Endothelial cell (in vitro differentiated cells): ENCODE measurements at places on chromosomes 4 and X. TPM values are rescaled to one million over a fixed set of nuclear protein-coding genes. Genes with fewer than 3 reads are reported as not detected.

- DNase-seq = peak; percentile 38
Observed at GRCh38 chrX:131827935-131828334, 195.2 kb upstream of the STK26 start.

- peak; percentile 45 for DNase-seq
Observed at GRCh38 chrX:40543661-40544328, 37.0 kb upstream of the ATP6AP2 start.

DNA sequence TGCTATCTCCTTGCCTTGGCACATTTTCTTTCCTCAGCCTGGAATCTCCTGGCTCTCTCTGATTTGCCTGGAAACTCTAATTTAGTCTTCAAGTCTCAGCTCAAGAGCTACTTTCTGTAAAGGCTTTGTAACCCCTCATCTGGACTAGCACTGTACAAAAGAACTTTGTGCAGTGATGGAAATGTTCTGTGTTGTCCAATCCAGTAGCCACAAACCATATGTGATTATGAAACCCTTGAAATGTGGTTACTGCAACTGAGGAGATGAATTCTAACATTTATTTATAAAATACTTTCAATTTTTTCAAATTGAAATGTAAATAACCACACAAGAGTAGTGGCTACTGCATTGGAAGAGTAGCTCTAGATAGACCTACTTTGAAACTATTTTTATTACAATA, 66.6 kb upstream of the HS3ST1 start:
- no peak for DNase-seq

DNA sequence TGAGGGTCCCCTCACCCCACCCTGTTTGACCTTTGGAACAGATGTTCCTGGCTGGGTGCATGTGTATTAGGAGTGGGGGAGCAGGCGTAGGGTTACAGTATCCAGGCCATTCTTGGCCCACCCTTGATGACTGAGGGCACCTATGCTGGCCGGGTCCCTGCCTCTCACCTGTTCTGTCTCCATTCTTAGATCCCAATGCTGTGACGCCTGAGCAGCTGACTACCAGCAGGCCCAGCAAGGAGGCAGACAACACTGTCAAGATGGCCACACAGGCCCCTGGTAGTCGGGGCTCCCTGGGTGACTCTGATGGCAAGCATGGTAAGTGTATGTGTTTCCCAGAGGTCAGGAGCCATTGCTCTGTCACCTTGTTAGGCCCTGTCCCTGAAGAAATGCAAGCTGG, 10.9 kb downstream of the EFNB1 start:
- no peak for DNase-seq

GRCh38 chr4:155906554-155907247, 3.2 kb downstream of the TDO2 start:
- DNase-seq = no peak

DNA sequence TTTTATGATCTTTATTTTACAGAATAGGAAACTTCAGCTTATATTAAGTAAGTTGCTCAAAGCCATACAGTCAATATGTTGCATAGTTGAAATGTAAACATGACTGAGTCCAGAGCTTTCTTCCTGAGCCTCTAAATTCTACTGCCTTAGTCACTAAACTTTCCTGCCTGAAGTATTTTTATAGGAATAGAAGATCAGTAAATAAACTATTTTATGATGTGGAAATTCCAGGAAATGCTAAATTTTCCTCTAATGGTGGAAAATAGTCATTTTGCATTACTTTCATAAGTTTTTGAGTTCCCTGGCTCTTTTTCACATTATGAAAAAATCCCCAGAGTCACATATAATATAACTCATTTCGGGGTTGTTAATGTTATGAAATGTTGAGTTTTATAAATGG, 182.8 kb downstream of the BANK1 start:
- no peak for DNase-seq

POU3F4 gene
- total RNA-seq = not detected

FABP2 gene
- total RNA-seq = not detected

DNA sequence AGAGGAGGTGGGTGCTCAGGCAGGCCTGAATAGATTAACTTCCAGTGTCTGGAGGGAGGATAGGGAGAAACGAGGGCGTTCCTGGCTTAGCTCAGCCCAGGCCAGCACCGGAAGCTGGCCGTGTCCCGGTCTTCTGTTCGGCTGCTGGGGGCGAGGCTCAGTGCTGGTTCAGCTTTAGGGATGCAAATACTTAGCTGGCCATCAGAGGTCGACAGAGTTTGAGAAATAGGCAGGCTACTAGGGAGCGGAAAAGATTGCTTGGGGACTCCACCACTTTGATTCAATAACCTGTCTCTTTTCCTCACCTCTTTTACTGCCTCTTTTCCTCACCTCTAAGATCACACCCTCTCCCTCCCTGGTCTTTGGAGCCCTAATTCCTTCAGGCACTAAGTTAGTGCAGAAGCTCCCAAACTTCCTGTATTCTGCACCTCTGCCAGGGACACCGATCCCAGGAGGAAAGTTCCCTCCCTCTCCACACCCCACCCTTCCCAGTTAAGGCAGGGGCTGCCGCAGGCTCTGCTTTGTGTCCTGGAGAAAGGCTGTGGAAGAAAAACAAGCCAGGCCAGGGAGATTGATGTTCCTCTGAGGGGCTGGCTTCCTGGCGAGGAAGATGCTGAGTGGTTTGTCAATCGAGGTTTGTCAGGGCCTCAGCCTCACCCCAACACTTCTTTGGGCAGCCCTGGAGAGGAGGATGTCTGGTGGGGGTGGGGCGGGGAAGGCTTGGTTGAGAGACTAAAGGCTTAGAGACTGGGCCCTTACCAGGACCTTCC, 6.0 kb upstream of the EFNB1 start:
- peak; percentile 46 for DNase-seq

DNA sequence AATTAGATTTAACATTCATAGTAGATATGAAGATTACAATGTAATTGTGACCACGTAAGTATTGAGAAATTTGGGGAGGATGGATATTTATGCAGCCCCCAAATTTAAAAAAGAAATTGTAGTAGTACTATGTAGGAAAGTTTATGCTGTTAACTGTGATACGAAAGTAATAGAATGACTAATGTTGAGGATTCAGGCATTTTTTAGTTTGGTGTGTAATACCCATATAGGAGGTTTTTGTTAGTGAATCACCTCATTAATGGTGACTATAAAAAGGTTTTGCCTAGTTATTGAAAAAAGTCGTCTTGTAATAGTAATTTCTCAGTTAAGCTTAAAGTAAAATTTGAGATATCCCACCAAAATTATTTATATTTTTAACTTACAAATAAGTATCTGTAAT, 67.2 kb downstream of the SMARCAD1 start:
- DNase-seq = no peak

DNA sequence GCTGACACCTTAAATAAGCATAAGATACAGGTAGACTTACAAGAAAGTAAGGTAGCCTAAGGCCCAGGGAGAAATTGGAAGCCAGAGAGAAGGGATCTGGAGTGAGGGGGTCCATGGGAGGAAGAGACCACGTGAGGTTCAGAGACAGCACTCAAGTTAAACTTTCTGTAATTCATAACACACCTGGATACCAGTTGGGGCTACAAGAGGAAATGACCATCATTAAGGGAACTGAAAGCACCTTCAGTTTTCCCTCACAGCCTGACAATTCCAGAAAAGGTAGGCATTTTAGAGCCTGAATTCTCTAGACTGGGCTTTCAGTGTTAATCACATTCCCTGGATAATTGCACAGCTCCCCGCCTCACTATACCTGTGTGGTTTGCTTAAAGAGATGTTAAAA, 355.5 kb downstream of the FBXW7 start:
- no peak for DNase-seq

GRCh38 chr4:22031423-22031822, 82.9 kb upstream of the KCNIP4 start:
- no peak for DNase-seq

DNA sequence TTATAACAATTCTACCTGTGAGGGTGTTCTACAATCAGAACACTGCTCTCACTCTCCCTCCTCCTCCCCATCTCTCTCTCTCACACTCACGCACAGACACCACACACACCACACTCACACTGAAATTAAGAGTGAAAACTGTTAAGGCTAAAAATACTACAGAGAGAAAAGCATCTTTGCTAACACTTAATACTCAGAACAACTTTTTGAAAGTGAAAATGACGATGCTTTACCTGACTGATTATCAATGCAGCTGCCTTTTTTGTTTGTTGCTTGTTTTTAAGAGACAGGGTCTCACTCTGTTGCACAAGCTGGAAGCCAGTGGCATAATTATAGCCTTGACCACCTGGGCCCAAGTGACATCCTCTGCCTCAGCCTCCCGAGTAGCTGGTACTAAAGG, 222.4 kb downstream of the APBB2 start:
- DNase-seq = no peak

CDS1 gene
- total RNA-seq = 2.0 TPM

- DNase-seq = no peak
Observed at GRCh38 chr4:70749313-70749712, 27.5 kb downstream of the RUFY3 start.

DNA sequence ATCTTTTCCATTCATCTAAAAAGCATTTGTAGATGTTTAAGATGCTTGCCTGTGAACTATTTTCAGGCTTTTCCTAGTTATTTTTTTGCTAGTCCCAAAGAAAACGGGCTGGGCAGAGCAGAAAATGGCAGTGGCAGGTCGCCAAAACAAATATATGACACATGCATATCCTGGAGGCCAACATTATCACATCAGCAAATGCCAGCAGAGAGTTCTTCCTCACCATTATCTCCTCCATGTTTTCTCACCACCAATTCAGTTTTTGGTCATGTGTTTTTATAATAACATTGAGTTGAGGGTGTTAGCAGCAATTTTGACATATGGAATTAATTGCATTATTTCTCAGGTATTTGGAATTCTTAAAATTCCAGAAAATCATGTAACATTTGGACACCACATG, 97.9 kb upstream of the EOLA2 start:
- no peak for DNase-seq

GRCh38 chr4:61580721-61581377, 380.7 kb downstream of the ADGRL3 start:
- DNase-seq = no peak

- no peak for DNase-seq
Observed at GRCh38 chr4:134627366-134627765, 425.8 kb upstream of the PABPC4L start.

DNA sequence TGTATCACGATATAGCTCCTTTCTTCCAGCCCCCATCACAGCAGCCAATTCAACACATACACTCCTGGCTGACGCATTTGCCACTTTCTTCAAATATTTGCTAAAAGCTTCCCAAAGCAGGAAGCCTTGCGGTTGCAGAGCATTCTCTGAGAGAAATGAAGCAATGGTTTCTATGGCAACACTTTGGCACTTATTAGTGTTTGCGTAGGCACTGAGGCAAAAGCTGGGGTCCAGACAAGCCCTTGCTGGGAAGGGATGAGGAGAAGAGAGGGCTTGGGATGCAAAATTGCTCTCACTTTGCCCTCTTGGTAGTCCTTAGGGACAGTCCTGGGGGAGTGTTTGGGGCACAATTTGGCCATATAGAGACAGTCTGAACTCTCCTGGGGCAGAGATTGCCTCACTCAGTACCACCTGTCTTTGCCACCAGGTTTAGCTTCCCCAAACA, 55.0 kb upstream of the PAK3 start:
- DNase-seq = no peak

TMEM156 gene
- not detected for total RNA-seq

DNA sequence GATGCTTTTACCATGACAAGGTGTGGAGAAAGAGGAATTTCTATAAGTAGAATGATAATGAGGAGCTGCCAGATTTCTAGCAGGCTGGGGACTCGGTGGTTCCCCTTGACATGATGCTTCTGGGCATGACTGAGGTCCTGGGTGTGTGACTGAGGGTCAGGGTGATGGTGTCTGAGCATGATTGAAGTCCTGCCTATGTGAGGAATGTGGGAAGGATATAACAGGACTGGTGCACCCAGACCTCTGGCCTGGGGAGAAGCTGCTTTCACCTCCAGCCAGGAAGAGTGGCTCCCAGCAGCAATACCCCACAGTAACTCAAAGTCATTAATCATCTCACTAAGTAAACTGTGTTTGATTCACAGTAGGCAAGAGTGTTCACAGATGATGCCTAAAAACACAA, 17.4 kb downstream of the SORBS2 start:
- no peak for DNase-seq

GRCh38 chr4:89403826-89404225, 96.2 kb upstream of the GPRIN3 start:
- no peak for DNase-seq

NEIL3 gene
- 1.7 TPM for total RNA-seq

PABPC1L2A gene
- 3.8 TPM for total RNA-seq

- no peak for DNase-seq
Observed at GRCh38 chrX:427812-428725, 41.4 kb upstream of the PPP2R3B start.

ETDB gene
- not detected for total RNA-seq

GRCh38 chr4:69330345-69331047, 50.2 kb downstream of the UGT2B28 start:
- no peak for DNase-seq

GRCh38 chr4:172648471-172648870, 520.1 kb upstream of the GALNT7 start:
- no peak for DNase-seq

- DNase-seq = no peak
Observed at GRCh38 chr4:49516796-49517195, 530.7 kb downstream of the CWH43 start.

DNA sequence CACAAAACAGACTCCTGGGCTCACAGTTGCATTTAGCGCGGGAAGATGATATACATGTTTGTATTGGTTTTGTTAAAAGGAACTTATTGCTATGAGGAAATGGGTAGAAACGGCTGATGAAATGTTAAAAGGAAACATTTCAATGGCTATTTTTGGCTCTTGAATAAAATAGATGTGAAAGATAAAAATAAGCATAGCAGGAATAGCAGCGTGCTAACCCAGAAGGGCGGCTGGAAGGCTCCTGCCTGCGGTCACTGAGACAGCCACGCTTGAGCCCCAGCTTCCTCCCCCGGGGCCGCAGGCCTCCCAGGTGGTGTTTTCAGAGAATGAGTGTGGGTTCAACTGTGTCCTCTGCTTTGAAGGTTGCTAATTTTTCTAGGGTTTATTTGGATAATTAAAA, 35.0 kb upstream of the CLCN4 start:
- DNase-seq = no peak

HTN3 gene
- not detected for total RNA-seq

DNA sequence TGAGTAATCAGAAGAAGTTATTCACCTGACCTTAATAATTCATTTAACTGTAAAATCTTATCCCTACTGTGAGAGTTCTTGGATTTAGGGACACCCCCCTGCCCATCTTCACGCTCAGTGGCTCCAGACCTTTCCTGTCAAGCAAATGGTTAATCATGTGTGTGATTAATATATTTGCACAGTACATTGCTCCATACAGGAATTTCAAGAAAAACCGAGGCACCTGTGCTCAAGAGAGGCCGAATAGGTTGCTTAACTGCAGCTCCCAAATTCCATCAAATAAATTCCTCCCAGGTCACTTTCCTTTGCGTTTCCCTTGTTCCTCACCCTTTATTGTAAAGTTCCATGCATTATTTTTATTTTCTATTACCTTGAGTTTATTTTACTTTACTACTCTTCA, 119.5 kb downstream of the STOX2 start:
- no peak for DNase-seq

GRCh38 chrX:97622111-97622510, 738.4 kb downstream of the RPA4 start:
- no peak for DNase-seq

DSPP gene
- total RNA-seq = not detected

TMPRSS11A gene
- total RNA-seq = not detected
